ENCODE measurements at places on chromosomes 4 and X.
A peak's percentile ranks its signal among the peaks of the same experiment; 100 is the strongest.

GRCh38 chr4:67550857-67551256 lies 5.6 kb upstream of the CENPC start:
- no peak for DNase-seq

GRCh38 chr4:98656443-98656842 lies 2.0 kb downstream of the TSPAN5 start:
- no peak for DNase-seq

- DNase-seq, result no peak
Measured at GRCh38 chrX:41827886-41828285, 95.5 kb downstream of the CASK start.

DNA sequence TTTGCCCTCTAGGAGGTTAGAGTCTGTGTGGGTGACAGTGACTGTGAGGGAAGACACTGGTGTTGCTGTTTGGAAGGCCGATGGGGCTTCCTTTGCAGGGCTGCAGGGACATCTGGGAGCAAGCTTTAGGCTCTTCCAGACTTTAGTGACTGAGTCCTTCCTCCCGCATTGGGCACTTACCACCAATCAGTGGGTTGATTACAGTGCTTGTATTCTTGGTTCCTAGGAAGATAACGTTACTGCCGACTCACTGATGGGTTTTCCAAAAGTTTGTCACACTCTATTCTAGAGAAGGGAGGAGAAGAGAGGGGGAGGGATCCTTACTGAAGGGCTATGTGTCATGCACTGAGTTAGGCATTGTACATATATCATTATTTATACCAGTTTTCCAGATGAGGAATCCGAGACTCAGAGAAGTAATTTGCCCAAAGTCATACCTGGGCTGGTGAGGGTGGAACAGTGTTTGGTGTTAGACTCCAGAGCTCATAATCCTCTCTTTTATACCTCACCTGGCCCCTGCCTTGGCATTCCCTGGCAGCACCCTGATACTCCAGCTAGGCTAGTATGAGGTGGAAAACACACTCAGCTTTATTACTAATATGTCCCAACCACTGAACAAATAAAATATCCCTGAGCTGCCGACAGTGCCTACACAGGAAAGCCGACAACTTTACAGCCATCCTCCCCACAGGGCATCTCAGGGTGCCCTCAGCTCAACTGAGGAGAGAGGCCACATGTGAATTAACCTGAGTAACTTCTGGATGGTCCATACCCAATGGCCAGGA lies 3.8 kb downstream of the CHST7 start:
- no peak for DNase-seq

DNA sequence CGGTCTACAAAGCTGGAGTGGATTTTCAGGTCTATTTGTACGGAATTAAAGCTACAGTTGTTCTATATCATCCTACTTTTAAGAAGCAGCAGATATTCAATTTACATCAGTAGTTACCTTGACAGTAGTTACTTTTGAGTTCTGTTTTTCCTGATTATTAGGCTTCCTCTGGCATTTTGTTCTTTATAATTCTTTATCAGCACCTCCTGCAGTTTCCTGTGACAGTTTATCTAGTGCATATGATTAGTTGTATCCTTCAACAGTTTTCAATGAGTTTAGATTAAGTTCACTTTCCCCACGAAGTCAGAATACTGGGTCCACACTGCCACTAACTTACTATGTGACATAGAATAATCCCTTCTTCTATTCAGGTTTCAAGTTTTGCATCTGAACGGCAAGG lies 71.7 kb downstream of the IDS start:
- no peak for DNase-seq

- no peak for DNase-seq
Measured at GRCh38 chrX:41671082-41671481, 17.7 kb upstream of the GPR34 start.

DNA sequence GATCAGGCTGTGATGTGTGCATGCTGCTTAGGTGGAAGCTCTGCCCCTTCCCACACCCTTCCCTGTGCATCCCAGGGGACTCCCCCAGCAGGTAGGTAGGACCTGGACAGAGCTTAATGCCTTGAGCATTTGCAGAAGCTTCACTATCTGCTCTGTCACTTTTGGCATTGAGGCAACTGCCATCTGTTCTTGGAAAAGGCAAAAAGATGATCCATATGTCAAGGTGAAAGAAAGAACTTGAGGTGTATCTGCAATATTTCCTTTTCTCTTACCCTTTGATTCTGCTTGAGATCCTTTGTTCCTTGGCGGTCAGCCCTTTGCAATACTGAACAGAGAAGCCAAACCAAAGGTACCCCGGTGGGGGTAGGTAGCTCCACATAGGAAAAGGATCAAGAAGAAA lies 37.1 kb upstream of the TBC1D9 start:
- DNase-seq, result no peak

DNA sequence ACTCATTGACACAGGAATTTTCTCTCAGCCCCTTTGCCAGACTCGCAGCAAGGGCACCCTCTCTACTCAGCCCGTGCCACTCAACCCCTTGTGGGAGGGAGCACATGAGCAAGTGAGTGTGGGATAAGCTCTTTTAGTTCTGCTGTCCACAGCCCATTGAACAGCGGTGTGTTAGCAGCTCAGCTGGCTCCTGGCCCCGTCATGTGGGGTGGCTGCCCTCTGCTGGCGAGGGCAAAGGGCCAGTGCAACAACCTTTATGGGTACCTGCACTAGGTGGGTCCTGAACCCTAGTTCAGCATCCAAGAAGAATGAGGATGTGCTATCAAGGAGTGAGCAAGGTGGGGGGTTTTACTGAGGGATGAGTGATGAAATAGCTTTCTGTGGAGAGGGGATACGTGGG lies 85.0 kb upstream of the ZNF81 start:
- peak; percentile 19 for DNase-seq

GRCh38 chr4:139828966-139829664 lies 163.5 kb downstream of the MGST2 start:
- no peak for DNase-seq

GRCh38 chrX:8403988-8404387 lies 60.6 kb upstream of the VCX3B start:
- no peak for DNase-seq

Data from activated naive CD4-positive, alpha-beta T cell treated with Interleukin-2 at 50 U/mL for 16 hours (primary cell).